Stimulated activated CD4-positive, alpha-beta T cell treated with anti-CD3 and anti-CD28 coated beads, Interleukin-1b, Interleukin-23, amount 100 ng/mL, for 4 hours (primary cell): ENCODE measurements at places on chromosomes 11 and 22.

GRCh38 chr11:62713343-62713742 lies 5.9 kb downstream of the GNG3 start:
- no peak for DNase-seq

DNA sequence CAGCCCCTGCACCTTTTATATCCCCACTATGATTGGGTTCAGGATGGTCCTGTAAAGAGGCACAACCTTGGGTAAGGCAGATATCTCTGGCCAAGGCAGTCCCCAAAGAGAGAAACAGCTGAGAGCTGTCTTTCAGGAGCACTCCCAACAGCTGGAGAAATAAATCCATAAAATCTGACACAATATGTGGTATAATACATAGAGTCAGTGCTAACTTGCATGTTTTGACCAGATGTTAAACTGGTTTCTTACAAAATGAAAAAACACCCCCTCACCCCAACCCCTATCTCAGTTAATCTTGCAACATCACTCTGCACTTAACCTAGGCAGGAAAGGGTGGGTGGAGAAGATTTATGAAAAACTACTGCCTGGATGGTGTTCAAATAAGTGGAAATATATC lies 44.0 kb upstream of the C11orf87 start:
- DNase-seq = no peak

GRCh38 chr11:2790568-2790921 lies 90.8 kb upstream of the KCNQ1OT1 start:
- DNase-seq = no peak

DNA sequence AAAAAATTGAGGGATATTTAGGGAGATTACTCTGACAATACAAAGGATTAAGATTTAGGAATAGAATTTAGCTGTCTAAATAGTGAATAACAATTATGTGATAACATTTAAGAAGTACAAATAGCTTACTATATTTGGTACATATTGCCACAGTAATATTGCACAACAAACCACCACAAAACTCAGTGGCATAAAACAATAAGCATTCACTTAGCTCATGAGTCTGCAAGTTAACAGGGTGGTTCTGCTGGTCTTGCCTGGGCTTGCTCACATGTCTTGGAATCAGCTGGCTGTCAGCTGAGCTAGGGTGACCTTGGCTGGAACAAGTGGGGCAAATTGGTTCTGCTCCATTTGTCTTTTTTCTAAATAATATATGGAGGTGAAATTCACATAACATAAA lies 115.1 kb downstream of the DCDC1 start:
- DNase-seq = no peak

DNA sequence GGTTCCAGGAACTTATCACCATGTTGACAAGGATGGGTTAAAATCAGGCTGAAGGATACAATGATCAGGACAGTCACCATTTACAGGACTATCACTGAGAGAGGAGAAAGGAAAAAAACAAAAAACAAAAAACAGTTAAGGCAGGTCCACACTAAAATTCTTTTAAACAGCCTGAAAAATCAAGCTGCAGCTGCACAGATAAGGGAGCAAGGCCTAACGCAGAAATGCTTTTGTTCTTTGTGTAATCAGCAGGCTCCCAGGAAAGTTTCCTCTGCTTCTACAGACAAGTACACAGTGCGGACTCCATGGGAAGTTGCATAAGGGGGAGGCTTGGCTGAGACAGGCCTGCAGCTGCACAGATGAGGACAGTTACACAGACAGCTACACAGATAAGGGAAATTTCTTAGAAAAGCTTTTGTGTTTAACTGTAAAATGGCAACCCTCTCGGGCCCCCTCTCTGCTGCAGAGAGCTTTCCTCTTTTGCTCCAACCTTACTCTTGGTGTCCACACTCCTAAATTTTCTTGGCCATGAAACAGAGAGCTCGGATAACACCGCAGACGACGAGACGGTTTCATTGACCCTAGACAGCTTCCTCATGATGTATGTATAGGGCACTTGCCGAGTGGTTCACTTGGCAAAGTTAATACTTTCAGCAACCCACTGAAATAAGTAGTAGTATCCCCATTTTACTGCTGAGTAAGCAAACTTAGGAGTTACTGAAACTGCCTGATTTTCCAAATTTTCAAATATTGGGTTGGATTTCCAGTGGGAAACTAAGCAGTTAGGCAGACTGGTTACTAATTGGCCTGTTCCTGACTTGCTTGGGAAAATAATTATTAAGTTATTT lies 45.5 kb downstream of the PIWIL3 start:
- DNase-seq = no peak

- no peak for DNase-seq
Observed at GRCh38 chr11:69308491-69308911, 14.5 kb downstream of the MYEOV start.

DNA sequence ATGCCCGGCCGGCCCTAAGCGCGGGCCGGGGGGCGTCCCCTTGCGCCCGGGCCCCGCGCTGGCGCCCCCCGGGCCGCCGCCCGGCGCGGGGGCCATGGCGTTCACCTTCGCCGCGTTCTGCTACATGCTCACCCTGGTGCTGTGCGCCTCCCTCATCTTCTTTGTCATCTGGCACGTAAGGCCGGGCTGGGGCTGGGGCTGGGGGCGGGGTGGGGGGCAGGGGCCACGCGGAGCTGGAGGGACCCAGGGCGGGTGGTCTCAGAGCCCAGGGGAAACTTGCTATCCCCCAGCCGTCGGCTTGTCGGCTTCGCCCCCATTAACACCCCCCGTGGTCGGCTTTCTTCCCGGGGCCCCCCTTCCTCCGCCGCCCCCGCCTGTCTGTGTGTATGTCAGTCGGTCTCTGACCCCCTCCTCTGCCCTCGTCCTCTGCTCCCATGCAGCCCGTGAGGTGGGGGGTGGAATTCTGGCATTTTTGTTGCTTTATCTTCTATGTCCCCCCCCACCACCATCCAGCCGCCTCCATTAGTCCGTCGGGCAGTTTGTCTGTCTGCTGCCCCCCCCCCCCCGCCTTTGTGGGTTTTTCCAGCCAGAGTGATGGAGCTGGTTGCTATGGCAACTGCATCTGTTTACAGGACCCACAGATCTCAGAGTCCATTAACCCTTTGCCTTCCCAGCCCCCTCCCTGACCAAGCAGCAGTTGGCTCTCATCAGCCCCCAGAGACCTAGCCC lies 552 bp downstream of the CNIH2 start:
- DNase-seq = no peak

DNA sequence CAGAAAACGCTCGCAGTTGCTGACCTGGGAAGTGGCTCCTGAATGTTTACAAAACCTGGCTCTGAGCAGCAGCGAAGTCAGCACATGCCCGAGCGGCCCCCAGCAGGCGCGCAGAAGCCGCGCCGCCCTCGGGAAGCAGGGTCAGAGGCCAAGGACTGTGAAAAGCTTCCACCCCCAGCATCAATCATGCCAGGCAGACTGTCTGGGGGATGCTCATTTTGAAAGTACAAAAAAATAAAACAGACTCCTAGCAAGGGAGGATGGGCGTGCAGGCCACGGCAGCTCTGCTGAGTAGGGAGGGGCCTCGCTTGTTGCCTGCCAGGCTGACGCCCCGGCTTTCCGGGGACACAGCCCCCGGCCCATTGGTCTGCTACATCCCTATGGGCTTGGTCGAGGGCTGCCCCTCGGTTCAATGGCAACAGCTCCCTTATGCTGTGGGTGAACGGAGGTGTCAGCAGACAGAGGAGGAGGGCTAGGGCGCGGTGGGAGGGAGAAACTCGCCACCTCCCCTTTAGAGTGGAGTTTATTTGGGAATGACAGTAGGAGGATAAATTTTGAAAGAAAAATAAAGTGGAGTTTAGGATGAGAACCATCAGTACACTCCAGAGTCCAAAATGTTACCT lies 37.7 kb upstream of the GNB1L start:
- DNase-seq = peak; percentile 51

DNA sequence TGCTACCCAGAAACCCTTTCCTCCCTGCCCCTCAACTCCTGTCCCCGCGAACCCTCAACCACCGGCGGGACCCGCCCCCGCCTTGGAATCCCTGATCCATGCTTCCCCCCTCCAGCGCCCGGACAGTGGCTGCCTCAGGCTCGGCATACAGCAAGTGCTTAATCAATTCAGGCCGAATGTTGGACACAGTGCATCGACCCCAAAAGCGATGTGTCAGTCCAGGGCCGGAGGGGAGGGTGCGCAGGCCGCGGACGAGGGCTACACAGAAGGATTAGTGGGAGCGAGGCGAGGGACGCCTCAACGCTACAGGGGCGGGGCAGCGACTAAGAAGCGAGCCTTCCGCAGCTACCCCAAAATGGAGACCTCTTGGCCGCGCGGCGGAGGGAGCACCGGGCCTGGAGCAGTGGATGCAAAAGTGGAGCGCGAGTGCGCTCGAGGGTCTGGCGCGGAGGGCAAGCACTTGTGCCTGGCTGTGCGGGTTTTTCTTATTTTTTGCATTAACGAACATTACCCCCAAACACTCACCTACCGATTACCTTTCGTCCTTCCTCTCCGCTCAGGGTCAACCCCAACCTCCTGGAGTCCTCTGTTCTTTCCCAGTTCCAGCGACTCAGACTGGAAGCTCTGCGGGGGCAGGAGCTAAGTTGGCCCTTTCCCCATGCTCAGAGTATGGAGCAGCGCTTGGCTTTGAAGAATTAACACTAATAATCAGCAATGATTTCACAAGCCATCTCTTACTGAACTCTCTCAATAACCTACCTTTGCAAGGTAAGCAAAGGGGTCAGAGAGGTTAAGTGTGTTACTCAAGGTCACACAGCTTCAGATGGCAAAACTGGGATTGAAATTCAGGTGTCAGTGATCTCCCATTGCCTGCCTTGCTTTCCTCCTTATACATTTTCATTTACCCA lies 30.0 kb upstream of the WNT11 start:
- no peak for DNase-seq

DNA sequence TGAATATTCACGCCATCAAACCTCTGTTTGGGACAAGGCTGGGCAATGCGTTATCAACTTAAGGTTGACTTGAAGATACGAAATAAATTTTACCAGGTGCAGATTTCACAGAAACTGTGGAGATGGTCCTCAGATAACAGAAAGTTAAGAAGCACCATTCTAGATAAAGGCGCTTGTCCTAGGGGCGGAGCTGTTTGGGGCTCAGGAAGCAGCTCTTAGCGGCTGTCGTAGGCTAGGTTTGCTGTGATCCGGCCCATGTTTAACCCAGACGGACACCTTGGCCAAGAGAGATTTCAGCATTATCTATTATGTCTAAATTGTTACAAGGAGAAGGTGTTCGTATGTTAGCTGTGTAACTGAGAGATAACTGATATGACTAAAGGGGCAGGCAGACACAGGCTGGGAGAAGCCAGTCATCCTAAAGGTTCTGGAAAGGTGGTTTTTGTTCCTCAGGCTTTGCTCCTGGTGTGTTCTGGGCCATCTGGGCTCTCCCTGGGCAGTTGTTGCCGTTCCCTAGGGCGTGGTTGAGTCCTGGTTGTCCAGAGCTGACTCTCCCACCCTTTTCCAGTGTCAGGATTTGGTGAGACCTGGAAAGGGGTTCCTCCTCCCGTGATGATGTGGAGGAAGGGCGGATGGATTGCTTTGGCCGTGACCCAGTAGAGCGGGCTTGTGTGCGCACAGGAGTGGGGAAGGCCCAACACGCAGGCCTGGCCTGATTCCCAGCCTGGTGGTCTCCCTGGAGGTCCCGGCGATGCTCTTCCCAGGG lies 25.8 kb downstream of the TPCN2 start:
- DNase-seq = no peak

- no peak for DNase-seq
Observed at GRCh38 chr11:104339380-104339831, 175.5 kb upstream of the PDGFD start.

DNA sequence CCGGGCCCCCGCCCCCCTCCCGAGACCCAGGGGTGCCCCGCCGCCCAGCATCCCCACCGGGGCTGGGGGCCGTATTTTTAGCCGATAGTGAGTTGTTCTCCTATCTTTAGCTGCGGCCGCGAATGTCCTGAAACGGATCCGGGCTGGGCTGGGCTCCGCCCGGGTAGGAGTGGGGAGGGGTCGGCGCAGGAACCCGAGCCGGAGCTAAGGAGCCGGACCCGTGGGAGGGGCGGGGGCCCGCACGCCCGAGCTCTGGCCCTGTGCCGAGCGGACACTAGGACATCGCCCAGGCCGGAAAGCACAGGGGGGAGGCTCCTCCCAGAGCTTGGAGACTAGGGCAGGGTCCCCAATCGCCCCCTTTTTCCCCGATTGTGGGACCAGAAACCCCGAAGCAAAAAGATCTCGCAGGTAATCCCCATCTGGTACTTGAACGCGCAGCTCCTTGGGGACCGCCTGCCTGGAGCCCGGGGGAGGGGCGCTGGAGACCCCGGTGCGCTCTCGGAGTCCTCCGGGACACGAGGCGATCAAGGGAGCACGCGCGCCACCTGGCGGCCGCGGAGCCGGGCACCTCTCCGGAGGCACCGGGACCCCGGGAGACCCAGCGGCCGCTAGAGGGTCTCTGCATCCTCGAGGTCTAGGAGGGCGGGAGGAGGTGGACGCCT lies 669 bp downstream of the CDC42EP2 start:
- DNase-seq = peak; percentile 82

DNA sequence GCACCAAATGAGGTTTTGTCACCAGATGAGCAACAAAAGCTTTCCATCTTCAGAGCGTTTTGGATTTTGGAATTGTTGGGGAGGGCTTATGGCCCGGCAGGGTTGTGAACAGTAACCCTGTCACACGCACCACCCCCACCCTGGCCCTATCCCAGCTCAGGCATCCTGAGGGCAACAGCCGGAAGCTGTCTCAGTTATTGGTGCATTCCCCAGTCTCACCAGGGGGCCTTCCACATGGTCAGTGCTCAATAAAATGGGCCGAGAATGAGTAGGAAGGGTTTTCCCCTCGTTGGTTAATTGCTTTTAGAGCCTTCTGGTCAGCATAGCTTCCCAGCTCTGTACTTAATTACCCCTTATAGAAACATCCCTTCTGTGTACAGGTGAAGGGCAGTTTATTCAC lies 46.0 kb downstream of the LRP5 start:
- no peak for DNase-seq

DNA sequence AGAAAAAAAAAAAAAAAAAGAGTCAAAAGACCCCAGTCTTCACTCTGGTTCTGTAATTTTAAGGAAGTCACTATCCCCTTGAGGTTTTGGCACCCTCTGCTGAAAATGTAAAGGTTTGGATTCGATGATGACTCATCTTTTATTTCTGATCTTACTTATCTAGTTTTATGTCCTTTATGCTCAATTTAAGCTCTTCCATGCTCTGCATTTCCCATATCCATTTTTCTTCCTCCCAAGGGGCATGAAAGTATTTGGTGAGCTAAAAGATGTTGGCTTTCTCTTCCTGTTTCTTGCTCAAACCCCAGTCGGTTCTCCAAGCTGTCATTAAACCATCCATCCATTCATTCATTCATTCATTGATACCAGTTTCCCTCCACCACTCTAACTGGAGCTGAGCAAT lies 61.0 kb upstream of the CDON start:
- no peak for DNase-seq

DNA sequence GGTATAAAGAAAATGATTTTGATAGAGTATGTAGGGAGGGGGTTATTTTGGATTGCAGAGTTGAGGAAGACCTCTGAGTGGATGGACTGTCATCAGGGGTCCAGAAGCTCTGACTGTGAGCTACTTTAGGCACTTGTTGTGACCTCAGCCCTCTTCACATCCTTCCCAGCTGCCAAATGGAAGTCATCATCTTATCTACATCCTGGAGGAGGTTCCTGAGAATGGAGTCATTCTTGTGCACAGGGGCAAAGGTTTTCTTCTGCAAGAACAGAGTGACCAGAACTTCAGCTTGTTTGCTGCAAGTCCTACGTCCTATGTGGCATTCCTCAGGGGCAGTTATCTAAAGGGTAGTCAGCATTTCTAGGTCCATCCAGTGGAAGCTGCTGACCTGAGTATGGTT lies 393.8 kb downstream of the AASDHPPT start:
- DNase-seq = no peak
